Fibroblast of skin of right biceps (primary cell): ENCODE measurements at places on chromosomes 1 and 21.
A peak's percentile ranks its signal among the peaks of the same experiment; 100 is the strongest.

DNA sequence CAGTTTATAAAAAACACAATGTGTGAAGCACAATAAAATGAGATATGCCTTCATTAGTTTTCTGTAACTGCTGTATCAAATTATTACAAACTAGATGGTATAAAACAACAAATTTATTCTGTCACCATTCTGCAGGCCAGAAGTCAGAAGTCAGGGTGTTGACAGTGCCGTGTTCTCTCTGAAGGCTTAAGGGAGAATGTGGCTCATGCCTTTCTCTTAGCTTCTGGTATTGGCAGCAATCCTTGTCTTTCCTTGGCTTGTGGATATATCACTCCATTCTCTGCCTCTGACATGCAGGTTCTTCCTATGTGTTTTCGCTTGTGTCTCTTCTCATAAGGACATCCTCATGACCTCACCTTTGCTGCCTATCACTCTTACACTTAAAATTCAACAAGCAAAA, 10.1 kb downstream of the NEK7 start:
- no peak for DNase-seq

DNA sequence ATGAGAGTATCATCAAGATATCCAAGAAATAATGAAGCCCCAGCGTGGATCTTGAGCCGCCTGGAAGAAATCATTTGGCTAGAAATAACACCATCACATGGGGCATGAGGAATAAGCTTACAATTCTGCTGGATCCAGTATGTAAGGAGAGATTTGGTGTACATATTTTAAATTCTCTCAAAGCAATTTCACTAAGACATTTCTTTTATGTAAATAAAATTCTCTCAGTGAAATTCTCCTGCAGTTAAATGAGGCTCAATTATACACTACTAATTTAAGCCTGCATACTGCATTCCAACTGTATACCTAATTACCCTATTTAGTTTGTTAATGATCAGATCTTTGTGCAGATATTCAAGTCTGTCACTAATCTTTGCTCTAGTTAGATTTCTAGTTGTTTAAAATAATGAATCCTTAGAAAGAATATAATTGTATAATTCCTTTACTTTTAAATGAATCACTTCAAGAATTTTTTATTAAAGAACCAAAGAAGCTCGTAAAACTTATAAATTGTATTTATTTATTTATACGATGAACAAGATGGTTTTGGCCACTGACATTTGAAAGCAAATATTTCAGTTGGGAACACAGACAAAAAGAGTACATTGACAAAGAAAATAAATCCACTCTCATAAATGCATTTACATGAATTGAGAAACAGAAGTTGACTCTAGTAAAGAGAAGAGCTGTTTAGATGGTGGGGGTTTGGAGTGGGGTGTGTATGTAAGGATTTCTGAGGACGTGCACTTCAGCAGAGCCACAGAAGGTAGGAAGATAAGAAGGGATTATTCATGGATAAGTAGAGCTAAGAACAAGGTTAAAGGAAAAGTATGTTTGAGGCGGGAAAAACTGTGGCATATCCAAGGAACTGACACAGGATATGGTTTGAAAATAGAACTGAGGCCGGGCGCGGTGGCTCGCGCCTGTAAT, 466.8 kb downstream of the DSCAM start:
- no peak for DNase-seq

DNA sequence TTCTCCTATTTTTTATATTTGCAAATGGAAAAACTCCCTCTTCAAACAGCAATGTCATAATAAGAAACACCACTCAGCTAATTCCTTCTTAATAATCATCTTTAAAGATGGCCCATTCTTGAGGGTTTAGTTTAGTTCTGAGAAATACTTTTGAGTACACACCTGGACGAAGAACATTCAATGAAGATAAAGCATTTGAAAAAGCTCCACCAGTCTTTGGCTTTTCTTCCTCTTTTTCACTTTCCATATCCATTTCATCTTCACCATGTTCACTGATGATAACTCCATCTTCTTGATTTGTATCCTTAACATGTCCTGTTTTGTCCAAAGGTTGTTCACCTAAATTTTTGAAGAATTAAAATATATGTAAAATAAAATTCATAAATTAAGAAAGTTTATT, 7.4 kb downstream of the PAXBP1 start:
- DNase-seq: no peak

DNA sequence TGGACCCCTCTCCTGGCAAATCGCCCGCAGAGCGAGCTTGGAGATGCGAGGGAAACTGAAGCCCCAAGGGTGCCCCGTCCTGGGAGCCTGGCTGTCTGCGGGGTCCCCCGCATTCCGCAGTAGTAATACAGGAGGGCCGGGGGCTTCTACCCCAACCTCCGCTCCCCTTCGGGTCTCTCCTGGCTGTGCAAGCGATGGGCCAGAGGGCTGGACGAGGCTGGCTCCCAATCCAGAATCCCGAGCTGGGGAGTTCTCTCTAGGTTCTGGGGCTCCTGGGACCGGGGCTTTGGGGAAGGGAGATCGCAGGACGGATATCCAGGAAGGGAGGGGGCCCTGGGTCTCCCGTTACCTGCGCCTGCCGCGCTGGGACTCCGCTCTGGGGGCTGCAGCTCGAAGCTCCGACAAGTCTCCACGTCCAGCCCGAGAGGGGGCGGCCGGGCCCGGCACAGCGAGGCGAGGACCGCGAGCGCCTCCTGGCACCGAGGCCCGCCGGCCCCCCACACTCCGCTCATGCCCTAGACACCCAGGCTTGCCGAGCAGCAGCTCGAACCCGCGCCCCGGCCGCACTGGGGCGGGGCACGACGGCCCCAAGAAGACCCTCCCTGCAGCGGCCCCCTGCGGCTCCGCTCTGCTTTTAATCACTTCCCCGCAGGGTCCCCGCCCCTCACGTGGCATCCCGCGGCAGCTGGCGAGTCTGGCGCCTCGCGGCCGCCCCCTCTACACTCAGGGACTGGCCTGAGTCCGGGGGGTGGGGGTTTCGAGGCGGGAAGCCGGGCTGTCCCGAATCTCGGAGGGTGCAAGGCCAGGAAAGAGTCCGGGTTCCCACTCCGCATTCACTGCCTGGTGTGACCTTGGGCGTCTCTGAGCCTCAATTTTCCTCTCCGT, at the start of gene SYT6:
SYT6 (minus strand) TSS at position 609 of the 885 bp plus-strand sequence; CDS start at position 512, 97 bp downstream.
- DNase-seq: peak; percentile 18

DNA sequence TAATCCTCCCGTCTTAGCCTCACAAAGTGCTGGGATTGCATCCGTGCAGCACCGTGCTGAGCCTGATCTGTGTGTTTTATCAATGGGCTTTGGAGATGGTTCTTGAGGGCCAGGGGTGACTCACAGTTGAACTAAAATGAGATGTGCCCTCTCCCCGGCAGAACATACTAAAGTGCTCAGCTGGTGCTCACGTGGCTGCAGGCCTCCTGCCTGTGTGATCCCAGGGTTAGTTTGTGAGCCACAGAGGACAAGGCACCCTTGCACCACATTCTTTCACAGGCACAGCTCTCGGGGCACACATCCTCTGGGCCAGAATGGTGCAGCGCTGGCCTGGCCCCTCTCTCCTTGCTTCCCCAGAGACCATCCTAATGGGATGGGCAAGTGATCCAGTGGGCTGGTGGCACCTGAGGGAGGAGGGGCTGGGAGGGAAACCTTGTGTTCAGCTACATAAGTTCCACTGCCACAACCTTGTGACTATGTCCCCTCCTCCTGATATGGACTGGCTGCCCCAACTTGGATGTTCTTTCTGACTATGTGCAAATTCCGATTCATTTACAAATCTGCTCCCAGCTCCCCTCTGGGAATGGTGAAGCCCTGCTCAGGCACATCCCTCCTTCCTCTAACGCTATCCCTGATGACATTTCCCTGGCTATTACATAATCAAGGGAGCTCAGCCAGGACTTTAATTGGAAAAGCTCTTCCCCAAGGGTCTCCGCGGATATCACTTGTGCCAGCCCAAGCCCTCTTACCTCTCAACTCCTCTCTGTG, 197.0 kb upstream of the EDN2 start:
- peak; percentile 86 for DNase-seq

DNA sequence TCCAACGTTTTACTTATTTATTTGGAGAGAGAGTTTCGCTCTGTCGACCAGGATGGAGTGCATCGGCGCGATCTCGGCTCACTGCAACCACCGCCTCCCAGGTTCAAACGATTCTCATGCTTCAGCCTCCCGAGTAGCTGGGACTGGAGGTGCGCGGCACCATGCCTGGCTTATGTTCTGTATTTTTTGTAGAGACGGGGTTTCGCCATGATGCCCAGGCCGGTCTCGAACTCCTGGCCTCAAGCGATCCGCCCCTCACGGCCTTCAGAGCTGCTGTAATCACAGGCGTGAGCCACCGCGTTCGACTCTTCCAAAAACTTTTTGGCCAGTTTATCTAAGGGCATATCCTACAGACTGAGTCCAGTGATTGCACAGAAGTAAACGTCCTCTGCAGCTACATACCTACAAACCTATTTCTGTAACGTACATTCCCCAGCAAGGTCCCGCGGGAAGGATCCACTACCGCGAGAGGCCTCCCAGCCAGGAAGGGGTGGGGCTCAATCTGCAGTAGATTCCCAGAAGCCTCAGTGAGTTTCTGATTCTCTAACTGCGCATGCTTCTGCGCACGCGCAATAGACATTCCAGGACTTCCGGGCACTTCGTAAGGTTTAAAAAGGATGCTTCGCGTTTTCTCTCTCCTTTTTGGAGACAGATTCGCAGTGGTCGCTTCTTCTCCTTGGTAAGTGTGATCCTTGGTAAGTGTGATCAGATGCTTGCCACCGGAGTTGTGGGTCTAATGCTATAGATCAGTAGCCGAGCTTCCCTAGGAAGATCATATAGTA, at the start of gene RCC1:
RCC1 (plus strand) TSS at position 638 of the 782 bp plus-strand sequence. CDS start 23,824 bp downstream, outside the sequence.
- peak; percentile 99 for DNase-seq

DNA sequence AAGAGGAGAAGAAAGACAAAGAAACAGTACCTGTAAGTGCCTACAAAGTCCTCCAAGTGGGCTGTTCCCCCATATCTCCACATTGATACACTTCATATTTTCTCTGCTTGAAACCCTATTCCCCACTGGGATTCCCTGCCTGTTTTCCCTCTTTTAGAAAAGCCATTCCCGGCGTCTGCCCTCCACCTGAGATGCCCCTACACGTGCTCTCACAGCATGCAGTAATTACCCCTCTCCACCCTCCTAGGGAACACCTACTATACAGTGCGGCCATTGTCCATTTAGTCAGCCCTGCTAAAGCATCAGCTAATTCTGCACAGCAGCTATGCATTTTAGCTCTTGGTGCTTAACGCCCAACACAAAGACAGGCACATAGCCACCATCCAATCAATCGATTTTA, 135.7 kb upstream of the TIAM1 start:
- no peak for DNase-seq

DNA sequence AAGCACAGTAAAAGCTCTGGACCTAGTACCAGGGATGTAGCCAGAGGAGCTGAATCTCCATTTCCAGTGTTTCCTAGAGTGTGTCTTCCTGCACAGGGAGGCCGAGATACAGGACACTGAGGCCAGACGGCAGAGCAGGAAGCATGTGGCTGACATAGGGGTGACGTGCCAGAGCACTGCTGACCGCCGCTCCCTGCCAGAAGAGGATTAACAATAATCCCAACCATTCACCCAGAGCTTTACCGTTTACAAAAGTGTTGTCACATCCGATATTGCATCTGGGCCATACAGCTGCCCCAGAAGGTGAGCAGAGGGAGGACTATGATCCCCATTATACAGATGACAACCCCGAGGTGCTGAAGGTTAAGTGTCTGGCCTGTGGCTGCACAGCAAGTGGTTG, 5.8 kb upstream of the CLDN19 start:
- DNase-seq: no peak

DNA sequence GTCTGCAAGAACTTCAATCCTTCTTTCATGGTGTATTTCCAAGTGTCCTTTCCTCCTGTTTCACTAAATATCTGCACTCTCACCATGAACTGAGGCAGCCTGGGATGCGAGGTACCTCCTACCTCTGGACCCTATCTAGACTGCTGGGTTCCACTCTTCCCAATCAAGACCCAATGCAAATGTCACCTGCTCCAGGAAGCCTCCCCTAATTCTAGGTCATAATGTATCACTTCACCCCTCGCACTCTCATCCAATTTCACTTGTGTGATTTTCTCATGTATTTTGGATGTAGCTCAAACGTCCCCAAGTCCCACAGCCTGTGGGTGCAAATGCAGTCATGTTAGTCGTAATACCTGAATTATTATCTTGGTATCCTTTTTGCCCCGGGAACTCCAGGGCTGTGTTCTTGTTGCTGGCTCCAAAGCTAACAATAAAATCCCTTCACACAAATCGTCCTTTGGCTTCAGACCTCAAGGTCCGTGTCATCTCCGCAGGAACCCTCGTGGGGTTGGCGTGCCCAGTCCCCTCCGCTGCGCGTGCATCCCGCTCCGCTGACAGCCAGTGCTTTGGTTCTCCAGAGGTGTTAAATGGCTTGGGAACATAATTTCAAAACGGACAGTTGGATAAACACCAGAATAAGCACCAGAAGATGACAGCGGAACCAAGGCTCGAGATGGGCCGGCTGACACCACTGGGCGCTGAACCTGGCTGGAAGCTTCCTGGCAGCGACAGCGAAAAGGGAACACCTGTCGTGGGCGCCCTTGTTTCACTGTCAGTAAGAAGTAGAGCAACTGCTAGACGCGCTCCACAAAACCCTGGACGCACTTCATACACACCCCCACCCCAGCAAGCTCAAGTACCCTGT, 1.0 kb upstream of the BACH1 start:
- DNase-seq: no peak

- no peak for DNase-seq
These were observed 489.7 kb downstream of the NPHP4 start for GRCh38 chr1:5502311-5503194.

GRCh38 chr1:25556791-25557476, 13.5 kb downstream of the LDLRAP1 start:
- DNase-seq: peak; percentile 59

- DNase-seq: no peak
These were observed 39.1 kb downstream of the PCSK9 start for GRCh38 chr1:55078470-55078869.

GRCh38 chr1:50704126-50704525, 255.9 kb downstream of the FAF1 start:
- DNase-seq: peak; percentile 28

GRCh38 chr1:35808450-35809113, 766 bp downstream of the AGO4 start:
- peak; percentile 20 for DNase-seq

GRCh38 chr1:91091812-91092211, 70.0 kb upstream of the ZNF644 start:
- no peak for DNase-seq

- no peak for DNase-seq
These were observed 52.7 kb downstream of the DHRS3 start for GRCh38 chr1:12565094-12565965.

- peak; percentile 51 for DNase-seq
These were observed 42.5 kb downstream of the ETS2 start for GRCh38 chr21:38848187-38848609.

DNA sequence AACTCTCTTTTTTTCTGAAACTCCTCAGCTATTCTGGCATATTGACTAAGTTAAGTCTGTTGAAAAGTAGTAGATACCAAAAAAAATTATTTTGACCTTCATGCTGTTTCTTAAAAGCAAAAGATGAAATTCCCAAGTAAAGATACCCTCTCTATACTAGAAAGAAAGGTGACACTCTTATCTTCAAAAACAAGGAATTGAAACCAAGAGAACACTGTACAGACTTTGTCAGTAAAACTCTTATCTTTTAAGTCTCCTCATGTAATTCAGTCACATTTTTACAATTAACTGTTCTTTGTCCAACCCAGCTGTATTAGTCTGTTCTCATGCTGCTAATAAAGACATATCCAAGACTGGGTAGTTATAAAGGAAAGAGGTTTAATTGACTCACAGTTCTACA, 496.2 kb downstream of the LTN1 start:
- no peak for DNase-seq

GRCh38 chr1:1098681-1099421, 17.0 kb downstream of the C1orf159 start:
- no peak for DNase-seq

GRCh38 chr1:205188596-205188995, 22.9 kb downstream of the DSTYK start:
- DNase-seq: no peak
